Activated naive CD4-positive, alpha-beta T cell treated with anti-CD3 and anti-CD28 coated beads for 36 hours (primary cell): ENCODE measurements at places on chromosomes 7 and 10.

- H3K4me1 ChIP-seq = no peaks in the 10 kb centered on the region
- no peak overlapping the region for H3K27ac ChIP-seq
- no peak for DNase-seq
- peaks cover 4% of the 10 kb centered on the region for H3K27me3 ChIP-seq
- no peak overlapping the region for H3K4me3 ChIP-seq
These were observed 252.7 kb upstream of the PTER start for GRCh38 chr10:16184096-16184597.

DNA sequence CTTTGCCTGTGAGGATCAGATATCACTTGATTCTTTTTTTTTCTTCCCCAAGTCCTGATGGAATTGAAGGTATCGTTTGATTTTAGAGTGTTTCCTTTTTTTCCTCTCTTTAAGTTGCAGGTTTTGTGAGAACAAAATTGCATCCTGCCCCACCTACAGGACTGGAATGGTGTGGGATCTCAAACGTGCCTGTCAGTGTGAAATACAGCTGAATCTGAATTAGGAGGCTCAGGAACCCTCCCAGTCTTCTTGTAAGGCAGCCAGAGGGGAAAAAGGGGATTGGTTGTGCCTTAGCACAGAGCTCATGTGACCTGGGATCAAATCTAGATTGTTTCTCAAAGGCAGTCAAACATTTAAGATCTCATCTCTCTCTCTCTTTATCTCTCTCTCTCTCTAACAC, 32.7 kb upstream of the KLHL7 start:
- H3K27ac ChIP-seq = no peak overlapping the region
- H3K4me1 ChIP-seq = no peaks in the 10 kb centered on the region
- H3K4me3 ChIP-seq = no peak overlapping the region
- H3K27me3 ChIP-seq = no peaks in the 10 kb centered on the region

DNA sequence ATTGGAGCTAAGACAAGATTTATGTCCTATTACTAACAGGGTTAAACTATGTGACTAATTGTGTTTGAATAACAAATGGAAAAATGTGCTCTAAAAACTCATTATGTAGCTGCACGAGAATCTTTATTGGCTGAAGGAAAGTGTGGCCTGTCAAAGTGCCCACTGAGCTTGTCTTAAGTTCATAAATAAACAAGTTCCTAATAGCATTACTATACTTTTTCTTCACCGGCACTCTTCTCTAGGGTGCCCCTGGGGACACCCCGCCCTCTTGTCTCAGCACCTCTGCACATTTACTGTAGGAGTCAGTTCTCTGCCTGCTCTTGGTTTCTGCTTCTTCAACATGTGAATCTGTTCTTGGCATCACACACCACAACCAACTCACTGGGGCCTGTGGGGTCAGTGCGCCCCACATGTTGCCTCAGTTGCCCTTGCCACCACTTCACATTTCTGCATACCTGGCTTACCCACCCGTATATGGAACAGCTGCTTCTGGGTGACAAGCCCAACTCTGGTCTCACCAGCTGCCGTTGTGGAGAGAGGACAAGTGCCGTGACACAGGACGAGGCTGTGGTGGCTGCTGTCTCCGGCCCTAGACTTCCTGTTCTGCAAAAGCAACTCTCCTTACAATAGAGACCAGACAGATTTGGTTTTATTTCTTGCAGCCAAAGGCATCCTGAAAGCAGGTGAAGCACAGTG, 96.3 kb upstream of the DDC start:
- H3K4me3 ChIP-seq = no peak overlapping the region
- DNase-seq = peak; percentile 32
- peaks cover 62% of the 10 kb centered on the region for H3K4me1 ChIP-seq
- no peak overlapping the region for H3K27ac ChIP-seq
- H3K27me3 ChIP-seq = no peaks in the 10 kb centered on the region

GRCh38 chr7:13288516-13288915, 601.1 kb downstream of the ARL4A start:
- DNase-seq = no peak
- no peak overlapping the region for H3K27ac ChIP-seq
- no peaks in the 10 kb centered on the region for H3K36me3 ChIP-seq

DNA sequence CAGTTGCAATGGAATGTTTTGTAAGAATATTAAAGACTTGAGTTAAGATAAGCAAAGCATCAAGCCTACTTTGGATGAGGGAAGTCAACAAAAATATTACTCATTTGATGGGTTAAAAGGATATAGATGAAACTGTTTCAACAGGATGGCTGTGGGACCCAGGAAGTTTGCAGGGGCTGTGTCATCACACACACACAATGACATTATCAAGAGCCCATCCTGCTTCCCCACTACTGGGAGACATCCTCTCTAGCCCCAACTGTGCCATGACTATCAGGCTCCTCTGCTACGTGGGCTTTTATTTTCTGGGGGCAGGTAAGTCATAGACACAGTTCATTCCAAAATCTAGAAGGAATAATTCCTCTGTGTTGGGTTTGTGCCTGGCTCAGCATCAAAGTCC, 78.8 kb upstream of the PRSS1 start:
- no peak overlapping the region for H3K4me3 ChIP-seq
- no peaks in the 10 kb centered on the region for H3K27me3 ChIP-seq
- H3K36me3 ChIP-seq = no peaks in the 10 kb centered on the region
- no peak for DNase-seq

GRCh38 chr10:80416479-80417098, 8.2 kb downstream of the PRXL2A start:
- H3K4me3 ChIP-seq = no peak overlapping the region
- H3K4me1 ChIP-seq = peaks cover 19% of the 10 kb centered on the region
- H3K36me3 ChIP-seq = no peaks in the 10 kb centered on the region
- no peak for DNase-seq
- H3K27ac ChIP-seq = no peak overlapping the region

DNA sequence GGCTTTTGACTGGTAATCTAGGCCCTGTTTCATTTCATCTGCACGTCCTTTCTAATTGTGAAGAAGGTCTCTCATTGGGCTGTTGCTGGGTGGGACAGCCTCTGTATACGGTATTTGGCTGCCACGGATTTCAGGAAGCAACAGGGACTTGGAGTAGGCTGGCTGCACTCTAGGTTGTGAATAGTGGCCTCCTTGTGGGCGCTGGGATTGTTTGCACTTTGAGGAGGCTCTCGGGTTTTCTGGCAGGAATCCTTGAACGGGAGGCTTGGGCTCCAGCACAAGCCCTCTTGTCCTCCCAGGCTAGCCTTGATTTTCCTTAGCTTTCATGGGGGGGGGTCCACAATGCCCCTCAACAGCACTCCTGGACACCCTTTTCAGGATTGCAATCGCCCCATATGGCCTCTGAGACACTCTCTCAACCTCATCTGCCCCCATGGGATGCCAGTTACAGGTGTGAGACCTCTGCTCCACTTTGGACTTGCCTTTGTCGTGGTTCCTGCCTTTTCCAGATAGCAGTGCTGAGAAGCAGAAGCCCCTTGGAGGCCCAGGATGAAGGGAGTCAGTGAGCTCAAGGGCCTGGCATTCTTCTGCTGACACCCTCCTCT, 33.9 kb upstream of the ZNF273 start:
- no peak overlapping the region for H3K4me3 ChIP-seq
- H3K27ac ChIP-seq = no peak overlapping the region
- peaks cover 2% of the 10 kb centered on the region for H3K27me3 ChIP-seq
- no peaks in the 10 kb centered on the region for H3K4me1 ChIP-seq
- H3K36me3 ChIP-seq = peaks cover 2% of the 10 kb centered on the region
- DNase-seq = no peak

GRCh38 chr7:139264220-139264619, 33.2 kb downstream of the UBN2 start:
- no peak overlapping the region for H3K4me3 ChIP-seq
- no peak overlapping the region for H3K27ac ChIP-seq
- no peaks in the 10 kb centered on the region for H3K4me1 ChIP-seq
- H3K27me3 ChIP-seq = no peaks in the 10 kb centered on the region
- DNase-seq = no peak

DNA sequence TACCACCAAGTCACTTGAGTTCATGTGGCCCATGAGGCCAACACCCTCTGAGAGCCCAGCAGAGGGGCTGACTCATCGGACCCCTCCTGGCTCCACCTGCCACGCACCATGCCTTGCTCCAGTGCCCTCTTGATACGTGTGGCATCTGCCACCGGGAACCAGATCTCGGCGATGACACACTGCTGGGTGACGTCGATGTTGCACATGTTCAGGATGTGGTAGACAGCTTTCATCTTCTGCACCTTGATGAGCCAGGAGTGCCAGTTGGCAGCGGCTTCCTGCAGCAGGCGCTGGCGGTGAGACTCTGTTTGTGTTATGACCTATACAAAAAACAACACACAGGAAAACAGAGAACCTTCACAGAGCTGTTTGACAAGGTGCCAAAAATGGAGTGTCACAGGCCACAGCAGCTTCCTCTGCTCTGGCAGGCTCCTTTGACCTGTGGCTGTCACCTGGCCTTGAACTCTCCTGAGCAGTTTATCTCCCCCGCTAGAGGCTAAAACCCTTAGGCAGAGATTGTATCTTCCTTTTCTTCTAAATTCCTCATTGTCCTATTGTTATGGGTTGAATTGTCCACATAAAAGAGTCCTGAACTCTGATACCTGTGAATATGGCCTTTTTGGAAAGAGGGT, 45.2 kb upstream of the TMEM213 start:
- H3K4me1 ChIP-seq = peaks cover 53% of the 10 kb centered on the region
- no peaks in the 10 kb centered on the region for H3K27me3 ChIP-seq
- no peaks in the 10 kb centered on the region for H3K36me3 ChIP-seq

DNA sequence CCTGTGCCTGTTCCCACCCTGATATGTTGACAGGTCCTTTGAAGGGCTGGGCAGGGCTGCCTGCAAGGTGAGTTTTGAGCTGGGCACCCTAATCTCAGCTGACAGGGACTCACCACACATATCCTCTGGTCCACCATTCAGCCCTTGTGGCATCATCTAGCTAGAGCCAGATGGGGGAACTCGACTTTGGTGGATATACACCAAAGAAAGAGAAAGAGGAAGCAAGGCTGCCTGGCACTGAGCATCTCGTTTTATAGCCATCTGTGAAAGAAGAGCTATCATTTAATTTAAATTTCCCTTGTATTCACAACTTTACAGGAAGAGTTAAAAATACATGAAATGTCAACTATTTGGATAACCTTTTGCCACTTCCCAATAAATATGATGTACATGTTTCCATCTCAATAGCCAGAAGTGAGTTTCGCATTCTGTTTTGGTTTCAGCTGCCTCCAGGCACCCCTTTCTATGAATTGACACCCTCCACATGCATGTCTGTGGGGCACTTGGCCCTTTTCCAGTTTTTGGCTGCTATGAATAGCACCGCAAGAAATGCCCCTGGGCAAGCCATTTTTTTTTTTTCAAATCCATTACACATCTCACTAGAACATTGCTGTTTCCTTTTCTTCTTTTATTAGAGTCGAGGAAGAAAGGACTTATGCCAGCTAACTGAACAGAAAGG, 22.9 kb upstream of the GRB10 start:
- H3K4me3 ChIP-seq = no peak overlapping the region
- no peak for DNase-seq
- no peaks in the 10 kb centered on the region for H3K36me3 ChIP-seq

DNA sequence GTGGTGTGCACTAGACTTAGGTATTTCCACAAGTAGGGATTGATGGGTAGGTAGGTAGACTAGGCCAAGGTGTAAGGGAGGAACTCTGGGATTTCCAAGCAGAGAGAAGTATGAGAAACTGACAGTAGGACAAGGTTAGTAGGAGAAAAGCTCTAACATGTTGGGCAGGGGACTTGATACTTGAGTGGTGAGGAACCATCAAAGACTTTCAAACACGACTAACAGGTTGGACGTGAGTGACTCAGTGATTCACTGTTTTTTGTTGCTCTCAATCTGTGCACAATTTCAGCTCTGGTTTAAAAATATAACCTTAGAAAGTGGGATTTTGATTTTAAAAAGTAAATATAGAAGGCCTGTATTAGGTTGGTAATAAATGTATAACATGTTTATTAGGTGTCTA, 44.4 kb downstream of the KLHDC10 start:
- no peak overlapping the region for H3K27ac ChIP-seq
- H3K36me3 ChIP-seq = peaks cover 7% of the 10 kb centered on the region
- no peak for DNase-seq
- H3K4me1 ChIP-seq = no peaks in the 10 kb centered on the region

GRCh38 chr7:99073839-99074446, 70.0 kb downstream of the SMURF1 start:
- no peak for DNase-seq
- H3K27ac ChIP-seq = no peak overlapping the region
- H3K4me1 ChIP-seq = peaks cover 14% of the 10 kb centered on the region
- no peaks in the 10 kb centered on the region for H3K36me3 ChIP-seq

DNA sequence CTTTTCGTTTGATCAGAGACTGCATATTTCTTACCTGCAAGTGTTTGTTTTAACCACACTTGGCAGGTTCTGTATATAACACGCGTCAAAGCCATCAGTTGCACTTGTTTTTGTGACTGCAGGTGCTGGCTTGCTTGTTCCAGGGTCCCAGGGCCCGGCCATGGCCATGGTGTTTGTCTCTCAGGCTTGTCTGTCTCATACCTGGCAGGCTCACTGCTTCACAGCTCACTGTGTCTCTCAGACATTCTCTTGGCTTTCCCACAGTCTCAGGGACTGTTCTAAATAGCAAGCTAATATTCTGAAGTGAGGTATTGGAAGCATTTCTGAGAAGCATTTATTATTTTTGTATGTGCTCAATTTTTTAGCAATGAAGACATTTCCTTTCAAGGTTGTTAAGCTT, 46.9 kb downstream of the GPR141 start:
- H3K27ac ChIP-seq = no peak overlapping the region
- peaks cover 6% of the 10 kb centered on the region for H3K27me3 ChIP-seq
- no peaks in the 10 kb centered on the region for H3K36me3 ChIP-seq
- H3K4me3 ChIP-seq = no peak overlapping the region
- peaks cover 6% of the 10 kb centered on the region for H3K4me1 ChIP-seq
- no peak for DNase-seq

- H3K4me3 ChIP-seq = no peak overlapping the region
- H3K36me3 ChIP-seq = no peaks in the 10 kb centered on the region
- H3K27me3 ChIP-seq = peaks cover 18% of the 10 kb centered on the region
- DNase-seq = no peak
- H3K4me1 ChIP-seq = peaks cover 19% of the 10 kb centered on the region
These were observed 8.7 kb upstream of the LIPM start for GRCh38 chr10:88793712-88794299.

DNA sequence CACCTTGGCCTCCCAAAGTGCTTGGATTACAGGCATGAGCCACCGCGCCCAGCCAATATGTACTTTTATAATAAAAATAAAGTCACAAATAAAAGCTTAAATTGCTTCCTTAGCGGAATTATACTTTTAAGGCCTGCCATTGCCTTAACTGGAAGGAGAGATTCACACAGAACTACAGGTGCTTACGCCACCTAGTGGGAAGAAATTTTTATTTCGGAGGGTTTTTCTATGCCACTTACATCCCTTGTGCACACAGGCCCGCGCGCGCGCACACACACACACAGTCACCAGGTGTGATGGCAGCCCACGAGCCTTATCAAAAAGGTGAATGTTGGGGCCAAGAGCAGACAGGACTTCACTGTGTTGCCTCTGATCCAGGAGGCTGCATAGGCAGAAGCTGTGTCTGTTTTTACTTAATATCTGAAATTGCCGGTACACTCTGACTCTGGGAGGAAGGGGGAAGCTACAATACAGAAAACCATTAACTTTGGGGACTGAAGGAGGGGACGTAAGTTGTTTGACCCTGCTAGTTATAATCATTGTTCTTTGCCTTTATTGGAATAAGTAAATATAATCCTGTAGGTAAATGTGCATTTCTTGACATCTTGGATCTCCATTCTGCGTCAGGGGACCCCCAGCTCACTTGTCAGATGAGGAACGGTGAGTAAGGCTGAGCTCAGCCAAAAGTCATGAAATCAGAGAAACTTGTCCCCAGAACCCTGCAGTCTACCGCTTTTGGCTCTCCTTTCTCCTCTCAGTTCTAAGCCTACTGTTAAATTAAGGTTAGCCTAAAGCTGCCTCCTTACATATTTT, 87.1 kb downstream of the SLC16A9 start:
- peaks cover 3% of the 10 kb centered on the region for H3K4me1 ChIP-seq
- H3K36me3 ChIP-seq = no peaks in the 10 kb centered on the region
